H4 (cell line): ENCODE measurements at places on chromosomes 6 and 20.
A peak's percentile ranks its signal among the peaks of the same experiment; 100 is the strongest.

- no peak for DNase-seq
Measured at GRCh38 chr6:16676376-16676775, 84.9 kb downstream of the ATXN1 start.

DNA sequence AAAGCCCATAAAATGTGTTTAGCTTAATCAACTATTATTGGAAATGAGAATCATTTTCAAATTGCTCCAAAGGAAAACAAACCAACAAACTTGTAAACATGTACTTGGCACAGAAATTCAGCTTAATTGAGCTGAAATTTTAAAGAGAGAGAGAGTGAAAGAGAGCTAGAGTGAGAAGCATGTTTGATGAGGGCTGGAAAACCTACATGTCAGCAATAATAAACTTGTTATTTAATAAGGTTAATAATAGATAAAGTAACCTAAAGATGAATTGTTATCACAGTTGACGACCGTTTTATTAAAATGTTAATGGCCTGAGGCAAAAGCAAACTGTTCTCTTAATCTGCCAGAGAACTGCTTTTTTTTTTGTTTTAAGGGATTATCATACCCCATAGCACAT, 496.1 kb downstream of the RNF144B start:
- no peak for DNase-seq

DNA sequence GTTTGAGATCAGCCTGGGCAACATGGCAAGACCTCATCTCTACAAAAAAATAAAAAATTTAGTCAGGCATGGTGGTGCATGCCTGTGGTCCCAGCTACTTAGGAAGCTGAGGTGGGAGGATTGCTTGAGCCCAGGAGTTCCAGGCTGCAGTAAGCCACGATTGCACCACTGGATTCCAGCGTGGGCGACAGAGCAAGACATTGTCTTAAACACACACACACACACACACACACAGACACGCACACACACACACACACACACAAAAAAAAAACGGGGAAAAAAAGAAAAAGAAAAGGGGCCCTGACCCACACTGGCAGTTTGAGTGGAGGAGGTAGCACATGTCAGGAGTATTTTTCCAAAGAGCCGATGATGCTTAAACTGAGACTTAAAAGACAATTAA, 122.2 kb downstream of the AFG1L start:
- DNase-seq: no peak

- DNase-seq: no peak
Measured at GRCh38 chr6:106477146-106477545, 116.6 kb downstream of the CRYBG1 start.

DNA sequence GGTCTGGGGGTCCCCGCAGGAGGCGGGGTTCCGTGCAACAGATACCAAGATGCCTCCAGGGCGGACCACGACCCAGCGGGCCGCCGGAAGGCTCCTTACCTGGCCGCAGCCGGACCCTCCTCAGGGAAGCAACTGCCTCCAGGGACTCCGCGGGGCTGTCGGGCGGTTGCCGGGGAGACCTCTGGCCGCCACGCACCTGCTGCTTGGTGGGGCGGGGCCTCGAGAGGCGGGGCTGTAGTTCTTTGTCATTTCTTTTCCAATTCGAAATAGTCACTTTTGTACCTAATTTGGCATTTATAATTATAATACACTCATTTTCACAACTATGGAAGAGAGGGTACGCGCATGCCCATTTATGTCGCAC, 647 bp downstream of the AK9 start:
- no peak for DNase-seq

DNA sequence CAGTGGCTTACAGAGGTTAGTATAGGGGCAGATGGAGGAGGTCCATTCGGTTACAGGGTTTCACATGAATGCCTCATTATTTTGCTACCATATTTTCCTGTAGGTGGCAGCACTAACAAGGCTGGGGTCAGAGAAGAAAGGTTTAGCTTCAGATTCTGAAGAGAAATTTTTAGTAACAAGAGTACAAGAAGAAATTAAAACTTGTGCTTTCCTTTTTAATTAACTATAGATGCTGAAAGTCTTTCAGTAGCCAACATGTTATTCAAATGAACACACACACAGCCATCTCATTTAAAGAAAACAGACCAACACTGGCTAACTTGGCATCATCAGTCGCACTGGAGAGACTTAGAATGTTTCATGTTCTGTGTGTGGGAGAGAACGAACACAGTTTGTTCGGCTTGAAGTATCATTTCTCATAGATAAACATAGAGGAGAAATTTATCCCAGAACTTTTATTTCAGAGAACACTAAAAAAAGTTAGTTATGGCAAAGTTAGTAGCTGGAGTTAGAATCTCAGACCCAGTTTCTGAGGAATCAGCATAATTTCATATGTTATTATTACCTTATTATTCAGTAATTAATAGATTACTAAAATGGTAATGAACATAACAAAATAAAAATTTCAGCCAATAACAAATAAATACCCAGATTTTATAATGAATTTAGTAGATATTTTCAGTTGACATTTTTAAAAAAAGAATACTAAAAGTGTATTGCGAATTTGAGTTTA, 314.0 kb upstream of the RSPO3 start:
- peak; percentile 16 for DNase-seq

DNA sequence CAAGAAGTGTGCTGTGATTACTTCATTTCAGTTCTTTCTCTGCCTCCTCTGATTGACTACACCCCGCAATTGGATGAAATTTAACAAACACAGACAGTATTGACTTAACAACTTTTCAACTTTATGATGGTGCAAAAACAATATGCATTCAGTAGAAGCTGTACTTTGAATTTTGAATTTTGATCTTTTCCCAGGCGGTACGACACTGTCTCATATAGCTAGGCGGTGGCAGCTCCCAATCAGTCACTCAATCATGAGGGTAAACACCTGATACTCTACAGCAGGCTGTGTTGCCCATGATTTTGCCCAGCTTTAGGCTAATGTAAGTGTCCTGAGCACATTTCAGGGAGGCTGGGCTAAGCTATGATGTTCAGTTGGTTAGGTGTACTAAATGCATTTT, 47.6 kb upstream of the MYLIP start:
- no peak for DNase-seq

- peak; percentile 69 for DNase-seq
Measured at GRCh38 chr6:27237089-27237803, 10.3 kb upstream of the PRSS16 start.

DNA sequence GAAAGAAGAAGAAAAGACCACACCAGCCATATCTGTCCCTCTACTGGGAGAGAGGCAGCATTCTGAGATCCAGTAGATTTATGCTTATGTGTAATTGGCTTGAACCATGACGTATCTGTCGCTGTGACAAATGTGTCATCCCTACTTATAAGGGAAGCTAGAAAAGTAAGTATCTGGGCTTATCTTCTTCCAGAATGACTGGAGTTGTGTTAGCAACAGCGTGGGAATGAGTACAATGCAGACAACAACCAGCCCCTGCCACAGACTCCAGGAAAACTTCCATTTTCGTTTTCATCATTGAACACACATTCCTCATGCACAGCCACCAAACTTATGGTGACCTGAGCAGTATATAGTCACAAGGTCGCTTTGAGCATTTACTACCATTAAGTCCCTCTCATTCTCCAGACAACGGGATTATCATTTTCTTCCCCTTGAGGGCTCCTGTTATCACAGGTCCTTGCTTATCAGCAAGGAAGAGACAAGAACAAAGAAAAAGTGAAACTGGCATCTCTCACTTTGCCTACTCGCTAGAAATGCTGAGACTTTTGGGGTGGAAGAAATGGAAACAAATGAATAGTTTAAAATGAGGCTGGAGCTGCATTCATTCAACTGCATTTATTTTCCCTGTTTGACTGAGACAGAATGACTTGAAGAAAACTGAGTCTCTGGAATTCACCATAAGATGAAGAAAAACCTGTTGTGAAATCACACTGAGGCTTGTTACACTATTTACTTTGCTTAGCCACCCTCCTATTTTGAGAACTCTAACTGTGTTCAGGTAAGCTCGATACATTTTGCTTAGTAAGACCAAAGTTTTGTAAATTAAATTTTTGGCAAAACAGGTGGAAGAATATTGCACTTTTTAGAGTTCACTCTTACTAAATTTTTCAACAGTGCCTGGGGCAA, 149.3 kb upstream of the FOXQ1 start:
- DNase-seq: peak; percentile 19

DNA sequence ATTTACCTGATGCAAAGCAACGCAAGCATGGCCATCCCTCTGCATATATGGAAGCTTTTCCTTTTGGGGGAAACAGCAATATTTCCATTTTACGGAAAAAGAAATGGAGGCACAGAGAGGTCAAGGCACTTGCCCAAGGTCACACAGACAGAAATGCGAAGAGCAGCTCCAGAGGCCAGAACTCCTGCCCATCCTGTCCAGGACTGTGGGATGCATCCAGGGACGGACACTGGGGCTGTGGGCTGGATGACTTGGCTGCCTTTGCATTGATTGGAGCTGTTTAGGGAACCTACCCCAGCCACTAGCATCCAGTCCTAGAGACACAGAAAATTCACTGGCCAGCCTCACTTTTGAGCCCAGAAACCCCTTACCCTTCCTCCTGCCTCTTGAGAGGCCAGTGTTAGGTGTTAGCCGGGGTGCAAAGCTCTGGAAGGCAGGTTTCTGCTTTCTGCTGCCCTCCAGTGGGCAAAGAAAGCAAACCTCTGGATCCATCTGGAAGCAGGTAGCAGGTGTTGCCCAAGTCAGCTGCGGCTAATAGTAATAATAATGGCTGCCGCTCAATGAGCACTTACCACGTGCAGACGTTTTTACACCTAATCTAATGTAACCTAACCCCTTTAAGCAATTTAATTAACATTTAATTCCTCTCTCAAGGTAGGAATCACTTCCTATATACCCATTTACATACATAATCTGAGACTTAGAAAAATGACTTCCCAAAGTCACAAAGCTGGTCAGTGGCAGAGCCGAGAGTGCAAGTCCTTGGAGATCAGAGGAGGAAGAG, 31.7 kb upstream of the CCN5 start:
- no peak for DNase-seq

- no peak for DNase-seq
Measured at GRCh38 chr6:32083812-32084768, 25.0 kb downstream of the TNXB start.
